Cortex of kidney (tissue), 1 donor: ENCODE measurements at places on chromosomes 4 and X.

GRCh38 chrX:131298846-131299245 is 9.7 kb upstream of the IGSF1 start:
- DNase-seq, result no peak

- no peak for DNase-seq
Measured at GRCh38 chrX:110318664-110318968, 731 bp upstream of the AMMECR1 start.

DNA sequence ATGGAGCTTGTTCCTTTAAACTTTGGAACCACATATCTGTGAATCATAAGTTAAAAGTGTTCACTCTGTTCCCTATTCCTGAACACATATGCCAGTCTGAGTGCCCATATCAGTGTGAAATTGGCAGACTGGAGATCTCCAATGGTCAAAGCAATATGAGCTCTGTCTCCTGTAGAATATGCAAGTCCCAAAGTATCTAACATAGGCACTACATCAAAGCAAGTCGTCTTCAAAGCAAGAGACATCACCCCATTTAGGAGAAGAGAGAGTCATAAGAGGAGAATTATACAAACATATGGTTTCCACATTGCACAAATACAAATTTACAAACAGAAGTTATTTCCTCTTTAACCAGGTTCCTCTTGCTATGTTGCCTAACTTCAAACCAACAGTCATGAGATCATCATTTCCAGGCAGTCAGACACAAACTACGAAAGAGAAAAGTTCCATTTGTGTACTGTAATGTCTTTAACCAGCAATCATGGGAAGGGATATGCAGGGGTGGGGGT is 9.9 kb upstream of the GK start:
- no peak for DNase-seq

DNA sequence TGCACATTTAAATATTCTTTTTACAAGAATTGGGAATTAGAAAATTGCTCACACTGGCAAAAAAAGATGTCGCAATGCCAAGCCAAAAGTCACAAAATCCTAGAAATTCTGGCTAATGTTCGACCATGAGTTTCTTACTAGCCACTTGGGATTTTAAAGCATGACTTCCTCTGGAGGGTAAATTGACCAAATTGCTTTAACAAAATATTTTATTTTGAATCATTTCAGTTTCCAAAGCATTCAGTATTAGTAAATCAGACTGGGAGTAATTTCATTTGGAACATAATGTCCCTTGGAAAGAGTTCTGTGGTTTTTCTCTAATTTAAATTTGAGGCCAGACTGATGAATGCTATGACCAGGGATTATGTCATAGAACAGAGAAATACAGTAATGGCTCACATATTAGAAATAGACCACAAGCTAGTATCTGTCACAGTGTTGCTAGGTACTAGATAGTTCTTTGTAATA is 7.6 kb upstream of the CXCL5 start:
- DNase-seq, result no peak

DNA sequence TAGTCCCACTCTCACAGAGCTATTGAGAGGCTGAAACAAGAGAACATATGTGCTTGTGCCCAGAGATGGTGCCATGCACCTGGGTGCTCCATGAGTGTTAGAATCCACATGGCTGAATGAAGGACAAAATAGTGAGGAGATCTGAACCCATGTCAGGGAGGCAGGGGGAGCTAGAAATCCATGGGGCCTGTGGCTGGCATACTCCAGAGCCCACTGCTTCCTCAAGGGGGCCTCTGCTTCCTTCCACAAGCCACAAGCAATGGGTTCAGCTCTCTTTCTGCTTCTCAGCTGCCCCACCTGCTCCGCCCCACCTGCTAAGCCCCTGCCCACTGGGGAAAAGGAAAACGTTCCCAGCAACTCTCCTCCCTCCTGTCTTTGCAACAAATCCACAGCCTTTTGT is 46.1 kb downstream of the PJA1 start:
- DNase-seq, result no peak
